ENCODE measurements at places on chromosomes 2 and 18.
A peak's percentile ranks its signal among the peaks of the same experiment; 100 is the strongest.

DNA sequence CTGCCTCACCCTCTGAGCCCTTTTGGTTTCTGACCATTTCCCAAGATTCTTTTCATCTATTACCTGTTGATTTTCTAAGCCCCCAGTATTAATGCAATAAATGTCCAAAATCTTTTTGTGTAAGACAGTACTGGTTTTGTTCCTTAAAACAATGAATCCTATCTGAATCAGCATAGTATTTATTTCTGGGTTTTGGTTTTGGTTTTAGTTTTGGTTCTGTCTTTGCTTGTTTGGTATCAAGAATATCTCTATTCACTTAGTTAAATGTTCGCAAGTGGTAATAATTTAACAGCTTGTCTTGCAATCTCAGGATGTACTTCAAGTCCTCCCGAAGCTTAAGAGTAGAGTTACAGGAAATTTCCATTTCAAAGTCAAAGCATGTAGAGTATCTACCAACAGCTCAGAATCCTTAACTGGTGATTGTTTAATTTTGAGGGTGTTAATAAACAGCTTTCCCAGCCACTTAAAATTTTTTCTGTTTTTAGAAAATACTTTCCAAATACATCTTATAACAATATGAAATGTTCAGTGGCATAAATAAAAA is 67.7 kb upstream of the NEDD4L start:
- no peak for DNase-seq

GRCh38 chr18:58578835-58579560 is 49.9 kb downstream of the ALPK2 start:
- DNase-seq, result no peak

- no peak for DNase-seq
Measured at GRCh38 chr2:62478093-62478580, 27.9 kb downstream of the TMEM17 start.

GRCh38 chr2:142741764-142742269 is 135.6 kb upstream of the KYNU start:
- DNase-seq, result no peak

DNA sequence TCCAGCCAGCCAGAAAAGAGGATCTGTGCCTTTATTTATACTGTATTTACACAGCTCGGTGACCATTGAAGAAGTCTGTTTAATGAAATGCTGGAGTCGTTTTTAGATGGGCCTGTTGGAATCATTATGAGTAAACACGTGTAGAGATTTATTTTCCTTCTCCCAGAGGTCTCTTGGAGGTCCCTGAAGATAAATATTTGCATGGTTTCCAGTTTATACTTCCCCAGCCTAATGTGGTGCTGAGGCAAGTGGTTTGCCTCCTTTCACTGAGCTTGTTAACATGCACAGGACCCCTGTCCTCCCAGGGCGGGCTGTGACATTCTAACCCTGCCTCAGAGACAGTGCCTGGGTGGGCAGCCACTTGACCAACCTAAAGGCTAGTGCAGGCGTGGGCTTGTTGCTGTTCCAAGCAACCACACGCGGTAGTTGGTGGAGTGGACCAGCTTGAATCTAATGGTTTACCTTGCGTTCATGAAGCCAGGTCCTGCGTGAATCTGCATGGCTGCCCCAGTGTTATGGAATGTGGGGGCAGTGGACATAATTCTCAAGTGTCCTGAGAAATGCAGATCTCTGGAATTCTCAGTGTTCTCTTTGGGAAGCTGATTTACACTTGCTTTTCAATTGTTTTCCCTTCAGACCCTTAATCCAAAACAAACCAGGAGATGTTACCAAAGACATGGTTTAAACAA is 130.2 kb upstream of the DLX2 start:
- DNase-seq, result no peak

GRCh38 chr2:191938779-191939178 is 91.9 kb upstream of the CAVIN2 start:
- peak; percentile 3 for DNase-seq

Measured in NCI-H1417 (cell line).